ENCODE measurements at places on chromosomes 6 and 20.

DNA sequence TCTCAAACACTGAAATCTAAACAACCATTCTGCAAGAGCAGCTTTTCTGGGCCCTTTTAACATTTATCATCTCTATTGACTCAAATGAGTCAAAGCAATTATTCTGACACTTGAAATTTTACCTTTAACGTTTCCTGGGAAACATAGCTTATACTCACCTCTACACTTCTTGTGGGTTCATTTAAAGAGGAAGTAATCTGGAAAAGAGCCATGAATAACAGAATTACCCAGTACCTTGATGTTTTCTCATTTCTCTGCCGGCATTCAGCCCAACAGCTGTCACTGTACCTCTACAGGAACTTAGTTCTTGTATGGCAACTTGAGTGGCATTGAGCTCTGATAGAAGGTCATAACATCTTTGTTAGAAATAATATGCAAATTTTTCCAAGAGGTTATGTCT is 272.2 kb downstream of the KCNQ5 start:
- DNase-seq = no peak

- DNase-seq = no peak
These were observed 144.0 kb downstream of the BCKDHB start for GRCh38 chr6:80250391-80250997.

DNA sequence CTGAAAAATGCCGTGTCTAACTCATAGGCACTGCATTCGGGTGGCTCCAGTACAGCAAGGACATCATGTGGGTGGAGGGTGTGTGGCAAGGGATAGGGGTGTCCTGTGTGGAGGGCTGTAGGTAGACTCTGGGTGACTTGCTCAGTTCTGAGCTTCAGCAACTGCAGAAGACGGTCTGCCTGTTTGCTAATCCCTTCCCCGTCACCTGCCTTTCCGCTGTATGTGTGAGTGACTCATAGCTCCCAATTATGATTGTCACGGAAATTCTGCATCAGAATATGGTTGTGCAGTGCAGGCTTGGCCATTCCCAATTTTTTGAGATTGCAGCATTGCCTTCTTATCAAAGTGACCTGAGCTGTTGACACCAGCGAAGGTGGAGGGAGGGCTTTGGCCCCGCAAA is 174.3 kb downstream of the CDH4 start:
- no peak for DNase-seq

DNA sequence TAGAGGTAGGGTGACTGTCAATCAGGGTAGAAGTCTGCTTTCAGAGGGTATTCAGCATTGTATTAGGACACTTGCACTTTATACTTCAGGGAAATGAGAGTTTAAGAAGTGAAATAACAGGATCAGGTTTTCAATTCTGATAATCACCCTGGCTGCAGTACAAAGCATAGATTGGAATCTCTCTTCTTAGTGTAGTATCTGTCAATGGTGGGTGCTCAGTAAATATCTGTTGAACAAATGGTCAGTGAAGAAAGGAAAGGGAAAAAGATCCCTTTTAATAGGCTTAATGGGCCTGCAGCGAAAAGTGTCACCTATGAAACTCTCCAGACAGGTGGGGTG is 18.7 kb downstream of the TUBB2B start:
- no peak for DNase-seq

GRCh38 chr6:150030611-150031010 is 5.3 kb upstream of the RAET1L start:
- no peak for DNase-seq
